ENCODE measurements at places on chromosomes 7 and 10.

GRCh38 chr7:93622036-93623033 is 47.8 kb upstream of the CALCR start:
- no peak for DNase-seq

- DNase-seq: no peak
These were observed 59.2 kb downstream of the WIPF3 start for GRCh38 chr7:29865526-29865925.

DNA sequence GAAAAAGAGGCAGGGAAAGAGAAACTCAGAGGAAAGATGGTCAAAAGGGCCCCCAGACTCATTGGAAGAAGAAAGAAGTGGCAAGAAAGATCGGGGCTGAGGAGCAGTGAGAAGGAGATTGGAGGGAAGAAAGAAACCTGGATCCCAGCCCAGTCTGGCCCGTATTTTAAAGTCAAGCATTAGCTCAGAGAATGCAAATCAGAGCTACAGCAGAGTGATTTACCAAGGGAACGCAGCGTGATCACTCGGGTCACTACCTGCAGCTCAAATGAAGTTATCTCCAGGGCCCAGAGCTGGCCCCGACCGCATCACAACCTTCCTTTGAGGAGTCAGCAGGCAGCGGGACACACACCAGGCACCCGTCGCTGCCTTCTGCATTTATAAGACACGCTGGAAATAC is 72.8 kb downstream of the CARD11 start:
- no peak for DNase-seq

DNA sequence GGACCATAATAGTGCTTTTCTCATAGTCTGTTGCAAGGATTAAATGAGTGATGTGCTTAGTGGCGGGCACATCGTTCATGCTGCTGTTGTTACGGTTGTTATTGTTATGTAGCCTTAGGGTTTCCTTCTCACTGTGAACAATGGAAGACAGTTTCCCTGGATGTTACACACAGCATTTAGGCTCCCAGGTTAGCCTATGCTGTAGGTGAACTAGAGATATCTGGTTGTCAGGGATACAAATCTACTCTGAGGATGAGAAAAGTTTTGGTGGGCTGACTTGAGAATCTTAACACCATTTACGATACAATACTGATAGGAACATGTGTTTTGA is 14.7 kb downstream of the SH3PXD2A start:
- no peak for DNase-seq

DNA sequence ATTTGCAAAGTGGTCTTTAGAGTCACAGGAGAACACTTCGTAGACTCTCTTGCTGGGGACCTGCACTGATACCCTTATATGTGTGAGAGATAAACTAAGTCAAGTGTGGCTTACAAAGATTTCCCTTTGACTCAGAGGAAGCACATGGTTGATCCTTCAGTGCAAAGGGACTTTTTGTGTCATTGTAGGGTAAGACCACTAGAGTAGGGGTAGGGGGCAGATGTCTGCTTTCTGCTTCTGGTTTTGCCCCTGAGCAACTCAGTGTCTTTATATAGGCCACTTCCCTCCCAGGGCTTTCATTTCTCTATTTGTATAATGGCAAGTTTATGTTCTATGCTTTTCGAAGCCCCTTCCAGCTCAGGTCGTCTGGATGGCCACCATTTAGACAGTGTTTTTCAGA is 281.7 kb downstream of the SORCS3 start:
- DNase-seq: no peak

DNA sequence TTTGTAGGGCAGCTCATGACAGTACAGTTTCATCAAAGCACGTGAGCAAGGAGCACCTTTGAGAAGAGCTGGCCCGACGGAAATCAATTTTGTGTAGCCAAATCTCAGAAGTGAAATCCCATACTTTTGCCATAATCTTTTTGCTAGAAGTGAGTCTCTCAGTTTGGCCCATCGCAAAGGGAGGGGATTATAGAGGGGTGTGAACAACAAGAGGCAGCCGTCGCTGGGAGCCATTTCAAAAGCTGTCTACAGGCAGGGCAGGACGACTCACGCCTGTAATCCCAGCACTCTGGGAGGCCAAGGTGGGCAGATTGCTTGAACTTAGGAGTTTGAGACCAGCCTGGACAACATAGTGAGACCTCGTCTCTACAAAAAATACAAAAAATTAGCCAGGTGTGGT is 599.8 kb downstream of the GALNT17 start:
- DNase-seq: no peak

DNA sequence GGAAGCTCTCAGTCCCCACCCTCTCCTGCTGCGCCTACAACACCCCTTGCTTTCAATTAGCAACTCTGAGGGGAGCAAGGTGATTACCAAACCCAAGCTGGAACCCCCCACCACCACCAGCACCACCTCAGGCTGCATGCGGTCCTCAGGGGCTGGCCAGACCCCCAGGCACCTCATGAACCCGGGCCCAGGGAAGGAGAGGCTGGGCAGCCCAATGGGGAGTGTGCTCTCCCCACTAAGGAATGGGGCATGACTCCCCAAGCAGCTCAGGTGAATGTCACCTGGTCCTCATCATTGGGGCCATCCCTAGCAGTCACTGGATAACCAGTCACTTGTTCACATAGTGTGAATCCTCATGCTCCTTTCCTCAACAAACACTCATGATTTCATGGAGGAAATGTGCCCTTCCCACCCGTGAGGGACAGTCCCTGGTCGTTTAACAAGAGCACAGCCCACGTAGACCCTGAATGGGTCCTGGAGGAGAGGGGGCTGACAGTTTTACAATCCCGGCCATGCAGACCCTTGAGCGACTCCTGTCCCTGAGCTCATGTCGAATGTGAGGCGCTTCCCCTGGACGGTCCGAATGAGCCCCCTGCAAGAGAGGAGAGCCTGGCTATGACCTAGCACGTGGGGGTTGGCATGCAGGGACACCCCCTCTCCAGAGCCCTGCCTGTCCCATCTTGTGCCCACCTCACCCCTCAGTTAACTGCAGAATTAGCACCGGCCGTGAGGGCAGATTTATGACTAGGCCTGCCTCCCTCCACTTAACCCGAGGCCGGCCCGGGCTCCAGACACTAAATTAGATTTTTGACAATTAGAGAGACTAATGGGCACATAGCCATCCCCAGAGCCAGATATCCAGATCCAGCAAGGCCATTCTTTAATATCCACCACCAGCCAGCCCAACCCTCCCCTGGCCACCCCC is 29.1 kb downstream of the POLL start:
- no peak for DNase-seq

GRCh38 chr7:83060218-83060617 is 102.5 kb downstream of the PCLO start:
- DNase-seq: no peak

GRCh38 chr7:39084349-39084748 is 106.6 kb downstream of the POU6F2 start:
- no peak for DNase-seq

GRCh38 chr10:55233505-55233904 is 432.5 kb upstream of the PCDH15 start:
- DNase-seq: no peak

DNA sequence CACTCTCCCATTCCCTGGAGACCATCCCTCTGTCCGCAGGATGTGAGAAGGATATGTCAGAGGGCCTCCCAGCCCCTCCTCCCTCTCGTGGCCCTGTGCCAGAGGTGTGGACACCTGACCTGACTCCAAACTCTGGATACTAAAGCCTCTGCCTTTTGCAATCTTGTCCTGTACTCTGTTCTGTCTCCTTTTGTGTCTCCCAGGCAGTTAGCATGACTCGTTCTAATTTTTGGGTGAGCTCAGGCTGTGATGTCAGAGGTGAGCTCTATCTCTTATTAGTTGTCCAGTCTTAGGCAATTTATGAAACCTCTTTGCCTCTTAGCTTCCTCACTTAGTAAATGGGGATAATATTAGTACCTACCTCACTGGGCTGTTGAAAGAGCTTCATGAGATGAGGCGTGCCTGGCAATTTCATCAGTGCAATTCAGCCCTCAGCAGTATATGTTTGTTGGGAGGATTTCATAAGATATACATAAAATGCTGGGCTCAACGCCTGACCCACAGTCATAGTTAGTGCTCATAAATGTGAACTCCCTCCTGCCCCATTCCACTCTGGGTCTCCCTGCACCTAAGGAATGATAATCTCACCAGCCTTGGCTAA is 10.9 kb downstream of the MARVELD1 start:
- no peak for DNase-seq

GRCh38 chr10:81722399-81722798 is 152.6 kb upstream of the NRG3 start:
- DNase-seq: no peak

DNA sequence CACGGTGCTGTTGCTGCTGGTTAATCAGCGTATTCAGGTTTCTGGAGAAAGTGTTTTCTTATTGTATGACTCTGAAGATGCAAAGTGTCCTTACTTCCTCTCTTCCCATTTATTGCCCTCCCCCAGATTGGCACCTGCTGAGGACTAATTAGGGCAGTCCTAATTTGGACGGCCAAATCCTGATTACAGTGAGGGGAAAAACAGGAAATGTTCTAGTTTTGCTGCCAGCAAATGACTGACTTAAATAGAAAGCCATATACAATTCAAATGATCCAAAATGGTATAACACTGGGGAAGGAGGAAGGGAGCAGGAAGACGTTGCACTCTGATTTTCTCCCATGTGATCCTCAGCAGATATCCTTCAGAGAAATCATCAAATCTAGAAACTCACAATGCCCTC is 222.4 kb upstream of the LRGUK start:
- DNase-seq: no peak

DNA sequence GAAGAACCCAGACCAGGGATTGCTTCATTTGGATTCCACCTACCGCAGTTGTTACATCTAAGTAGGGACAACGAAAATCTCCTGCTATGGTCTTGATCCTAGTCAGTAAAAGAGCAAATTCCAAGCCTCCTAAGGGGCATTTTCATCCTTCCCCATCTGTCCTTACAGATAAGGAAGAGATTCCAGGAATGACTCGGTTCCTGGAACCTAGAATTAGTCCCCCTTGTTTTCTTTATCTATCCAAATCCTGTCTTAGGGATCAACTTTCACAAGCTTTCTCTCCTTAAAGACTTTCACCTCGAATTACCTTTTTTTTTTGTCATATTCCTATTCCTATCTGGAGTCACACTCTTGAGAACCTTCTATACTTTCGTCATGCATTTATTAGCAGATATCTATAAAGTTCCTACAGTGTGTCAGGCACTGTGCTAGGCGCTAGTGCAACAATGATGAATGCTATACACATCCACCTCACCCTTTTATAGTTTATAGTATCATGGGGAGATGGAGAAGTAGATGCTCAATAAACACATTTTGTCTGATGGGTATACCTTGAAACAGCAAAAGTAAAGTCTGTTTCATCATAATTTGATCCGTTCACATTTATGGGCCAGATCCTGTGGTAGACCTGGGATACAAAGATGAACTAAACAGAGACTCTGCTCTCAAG is 39.2 kb downstream of the LAMB4 start:
- DNase-seq: no peak

GRCh38 chr7:112798274-112799159 is 8.3 kb upstream of the TMEM168 start:
- DNase-seq: no peak

DNA sequence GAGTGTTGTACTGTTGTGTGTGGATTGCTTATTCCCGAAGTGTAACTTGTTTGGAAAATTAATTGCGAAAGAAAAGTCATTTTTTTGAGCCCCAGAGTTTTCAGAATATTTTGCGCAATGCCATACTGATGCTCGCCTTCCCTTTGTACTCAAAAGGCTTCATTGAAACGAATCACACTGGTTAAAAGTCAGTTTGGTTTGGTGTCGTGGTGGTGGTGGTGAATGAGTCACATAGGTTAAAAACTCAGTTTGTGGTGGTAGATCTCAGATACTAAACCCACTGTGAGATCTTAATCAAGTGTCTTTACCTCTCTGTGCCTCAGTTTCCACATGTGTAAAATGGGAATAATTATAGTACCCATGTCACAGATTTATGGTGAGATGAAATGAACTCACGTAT is 61.1 kb upstream of the IL6 start:
- no peak for DNase-seq

- DNase-seq: no peak
These were observed 103.2 kb downstream of the ADCY1 start for GRCh38 chr7:45677311-45677900.

DNA sequence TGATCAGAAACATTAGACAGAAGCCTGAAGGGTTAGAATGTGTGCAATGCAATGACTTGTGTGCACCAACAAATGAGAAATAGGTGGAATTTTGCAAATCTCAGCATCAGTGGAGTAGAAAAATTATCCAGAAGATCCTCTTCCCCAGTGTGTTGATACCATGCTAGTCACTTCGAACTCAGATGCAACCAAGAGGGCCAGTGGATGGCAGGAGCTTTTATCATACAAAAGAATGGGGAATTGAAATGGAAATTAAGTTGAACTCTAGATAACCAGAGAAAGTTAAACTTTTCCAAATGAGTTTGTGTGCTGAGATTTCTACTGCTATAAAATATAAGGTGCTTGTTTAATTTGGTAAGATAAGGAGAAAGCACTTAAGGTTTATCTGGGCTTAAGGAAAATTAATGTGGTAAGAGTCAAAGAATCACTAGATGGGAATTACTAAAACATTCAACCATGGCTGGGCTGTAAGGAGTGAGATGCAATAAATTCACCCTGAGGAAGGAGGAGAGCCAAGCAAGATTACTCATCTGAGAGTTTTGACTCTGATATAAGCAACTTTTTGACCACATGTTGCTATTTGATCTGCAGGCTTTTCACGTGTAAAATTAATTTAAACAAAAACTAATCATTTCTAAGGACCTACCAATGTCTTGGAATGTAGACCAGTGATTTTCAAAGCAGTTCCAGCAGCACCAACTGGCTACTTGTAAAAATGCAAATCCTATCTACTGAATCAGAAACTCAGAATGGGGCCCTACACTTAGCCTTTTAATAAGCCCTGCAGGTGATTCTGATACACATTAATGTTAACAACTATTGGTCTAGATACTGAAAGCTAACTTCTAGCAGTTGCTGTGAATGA is 113.2 kb downstream of the CDC14C start:
- DNase-seq: no peak
